ENCODE measurements at places on chromosomes 11 and 22.

GRCh38 chr11:41985799-41986198 lies 526.3 kb upstream of the LRRC4C start:
- DNase-seq = no peak

DNA sequence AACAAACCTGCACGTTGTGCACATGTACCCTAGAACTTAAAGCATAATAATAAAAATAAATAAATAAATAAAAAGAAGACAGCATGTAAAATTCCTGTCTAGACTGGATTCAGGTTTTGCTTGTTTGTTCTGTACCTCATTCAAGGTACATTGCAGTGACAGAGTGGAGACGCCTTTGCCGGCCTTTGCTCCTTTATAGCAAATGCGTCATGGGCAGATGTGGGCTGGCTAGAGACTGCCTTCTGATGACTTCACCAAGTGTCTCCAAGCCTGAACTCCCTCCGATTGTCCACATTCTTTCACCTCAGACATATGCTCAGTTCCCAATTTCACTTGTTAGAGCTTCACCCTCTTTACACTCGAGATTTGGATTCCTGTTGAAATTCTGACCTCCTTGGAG lies 147.8 kb upstream of the ARHGAP20 start:
- DNase-seq = no peak

DNA sequence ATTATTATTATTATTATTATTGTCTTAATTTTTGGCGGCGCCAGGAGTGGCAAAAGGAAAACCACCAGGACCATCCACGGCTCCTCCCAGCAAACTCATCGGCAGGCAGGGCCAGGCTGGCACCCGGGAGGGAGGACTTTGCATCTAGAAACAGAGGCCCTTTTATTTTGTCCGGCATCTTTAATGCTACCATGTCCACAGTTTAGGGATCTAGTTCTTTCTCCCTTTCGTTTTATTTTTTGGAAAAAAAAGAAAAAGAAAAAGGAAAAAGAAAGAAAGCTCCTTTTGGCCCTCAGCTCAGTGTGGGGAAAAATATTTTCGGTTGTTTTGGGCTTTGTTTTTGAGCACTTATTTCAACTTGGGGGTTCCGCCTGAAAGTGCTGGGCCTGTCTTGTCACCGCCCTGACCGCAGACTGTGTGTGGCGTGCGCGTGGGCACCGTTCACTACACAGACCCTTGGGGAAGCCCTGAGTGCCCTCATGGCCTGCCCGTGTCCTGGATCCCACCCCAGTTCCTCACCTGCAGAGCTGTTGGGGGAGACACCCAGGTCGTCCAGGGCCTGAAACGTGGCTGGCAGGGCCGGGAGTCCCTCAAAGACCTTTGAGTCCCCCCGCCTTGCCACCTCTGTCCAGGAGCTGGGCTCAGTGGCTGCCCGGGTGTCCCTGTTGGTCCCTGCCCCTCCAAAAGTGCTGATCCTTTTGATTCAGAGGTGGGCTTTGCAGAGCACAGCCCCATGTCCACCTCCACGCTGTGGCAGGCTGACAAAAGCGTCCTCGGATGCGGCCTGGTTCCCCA lies 69.1 kb upstream of the PPARA start:
- DNase-seq = no peak

DNA sequence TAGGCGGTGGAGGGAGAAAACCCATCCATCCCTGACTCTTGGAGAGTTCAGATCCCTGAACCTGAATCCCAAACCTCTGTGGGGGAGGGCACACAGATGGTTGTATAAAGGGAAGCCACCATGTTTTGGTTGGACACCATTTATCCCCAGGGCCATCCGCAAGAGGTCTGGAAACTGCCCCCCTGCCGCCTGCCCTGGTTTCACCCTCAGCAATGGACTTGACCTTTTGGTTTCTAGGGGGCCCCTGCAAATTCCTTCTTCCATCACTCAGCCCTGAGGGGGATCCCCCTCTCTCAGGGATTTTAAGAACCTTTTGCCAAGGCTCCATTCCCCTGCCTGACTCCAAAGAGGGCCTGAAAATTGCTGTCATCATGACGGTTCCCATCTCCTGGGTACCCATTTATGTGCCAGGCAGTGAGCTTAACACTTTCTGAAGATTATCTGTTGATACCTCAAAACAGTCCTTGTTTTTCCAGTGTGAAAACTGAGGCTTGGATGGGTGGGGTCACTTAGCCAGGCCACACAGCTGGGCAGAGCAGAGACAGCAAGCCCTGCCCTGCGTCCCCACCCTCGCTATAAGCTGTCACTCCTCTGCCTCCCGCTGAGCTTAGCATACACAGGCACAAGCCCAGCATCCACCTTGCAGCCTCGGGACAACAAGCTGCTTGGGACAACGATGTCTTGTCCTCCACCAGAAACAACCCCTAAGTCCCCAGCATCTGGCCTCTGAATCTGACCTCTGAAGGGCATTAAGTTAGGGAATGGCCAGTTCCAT lies 33.2 kb upstream of the CRYBB3 start:
- DNase-seq = no peak

GRCh38 chr11:76510060-76511047 lies 65.5 kb downstream of the EMSY start:
- no peak for DNase-seq

- DNase-seq = no peak
These were observed 4.2 kb downstream of the RIC8A start for GRCh38 chr11:211741-212140.

- no peak for DNase-seq
These were observed 14.4 kb downstream of the CDKN1C start for GRCh38 chr11:2870969-2871680.
